NCI-H226 (cell line): ENCODE measurements at places on chromosomes 6 and 20.

DNA sequence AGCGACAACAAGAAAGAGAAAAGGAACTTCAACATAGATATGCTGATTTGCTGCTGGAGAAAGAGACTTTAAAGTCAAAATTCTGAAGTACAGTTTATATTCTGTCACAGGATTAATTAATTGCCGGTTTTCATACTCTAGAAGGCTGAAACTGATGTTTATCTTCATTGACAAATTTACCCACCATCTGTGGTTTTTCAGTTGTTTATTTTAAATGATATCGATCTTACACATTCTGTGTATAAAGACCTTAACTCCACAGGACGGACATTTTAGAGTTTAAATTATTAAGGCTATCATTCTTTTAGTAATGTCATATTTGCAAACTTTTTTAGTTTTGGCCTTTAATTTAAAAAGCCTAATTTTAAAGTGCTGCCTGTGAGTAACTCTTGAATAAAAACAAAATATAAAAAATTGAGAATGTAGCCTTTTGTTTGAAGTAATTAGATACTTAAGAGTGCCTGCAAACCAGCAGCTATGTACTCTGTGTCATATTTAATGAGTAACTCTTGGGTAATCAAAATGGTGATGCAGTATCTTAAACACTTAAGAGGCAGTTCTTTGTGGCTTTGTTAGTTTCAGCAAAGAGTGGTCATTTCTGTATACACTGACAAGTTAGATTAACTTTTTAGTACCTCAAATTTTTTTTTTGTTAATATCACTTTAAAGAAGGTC lies 59.3 kb downstream of the CDC5L start:
- DNase-seq = no peak

DNA sequence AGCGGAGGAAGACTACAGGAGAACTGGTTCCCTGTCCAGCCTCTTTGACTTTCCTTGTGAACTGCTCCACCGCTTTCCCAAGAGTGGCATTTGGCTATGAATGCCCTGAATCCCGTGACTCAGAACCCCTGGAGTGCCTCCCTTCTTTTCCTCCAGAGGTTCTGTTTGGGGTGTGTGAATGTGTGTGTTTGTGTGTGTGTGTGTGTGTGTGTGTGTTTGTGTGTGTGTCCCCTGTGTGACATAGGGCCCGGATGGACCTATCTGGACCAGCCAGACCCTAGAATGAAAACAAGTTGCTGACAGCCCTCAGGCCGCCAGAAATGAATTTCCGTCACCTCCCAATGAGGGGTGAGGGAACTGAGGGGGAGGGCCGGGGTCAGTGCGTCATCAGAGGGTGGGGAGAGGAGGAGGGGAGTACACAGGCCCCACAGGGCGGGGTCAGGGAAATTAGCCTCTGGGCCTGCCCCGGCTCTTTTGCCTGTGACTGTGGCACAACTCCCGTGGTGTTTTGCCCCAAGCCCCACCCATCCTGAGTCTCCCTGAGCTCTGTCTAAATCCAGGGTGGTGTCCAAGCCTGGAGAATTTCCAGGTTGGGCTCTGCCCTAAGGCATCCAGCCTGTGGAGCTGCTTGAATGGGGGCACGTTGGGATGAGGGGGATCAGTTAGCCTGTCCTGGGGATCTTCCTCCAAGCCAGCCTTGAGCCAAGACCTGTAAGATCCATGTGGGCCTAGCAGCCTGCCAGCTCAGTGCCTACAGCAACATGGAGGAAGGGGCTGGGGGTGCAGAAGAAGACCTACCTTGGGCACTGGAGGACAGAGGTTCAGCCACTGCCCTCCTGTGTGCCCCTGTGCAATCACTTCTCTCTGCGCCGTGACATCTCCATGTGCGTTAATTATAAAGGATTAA lies 15.2 kb upstream of the MRPS18A start:
- DNase-seq = peak; percentile 92

DNA sequence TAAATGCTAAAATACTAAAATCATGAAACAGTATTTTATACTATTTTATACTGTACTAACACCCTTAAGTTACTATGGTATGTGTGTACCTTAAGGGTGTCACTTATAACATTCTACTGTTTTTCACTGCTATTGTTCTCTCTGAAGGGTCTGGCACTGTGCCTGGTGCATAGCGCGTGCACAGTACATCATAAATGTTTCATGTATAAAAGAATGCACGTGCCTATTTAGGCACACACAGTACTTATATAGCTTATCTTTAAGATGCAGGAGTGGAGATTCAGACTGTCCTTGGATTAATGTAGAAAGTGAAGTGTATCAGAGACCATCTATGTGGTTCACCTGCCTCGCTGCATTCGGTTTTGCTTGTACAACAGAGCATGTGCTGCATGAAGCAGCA lies 64.0 kb upstream of the SGK1 start:
- DNase-seq = no peak

DNA sequence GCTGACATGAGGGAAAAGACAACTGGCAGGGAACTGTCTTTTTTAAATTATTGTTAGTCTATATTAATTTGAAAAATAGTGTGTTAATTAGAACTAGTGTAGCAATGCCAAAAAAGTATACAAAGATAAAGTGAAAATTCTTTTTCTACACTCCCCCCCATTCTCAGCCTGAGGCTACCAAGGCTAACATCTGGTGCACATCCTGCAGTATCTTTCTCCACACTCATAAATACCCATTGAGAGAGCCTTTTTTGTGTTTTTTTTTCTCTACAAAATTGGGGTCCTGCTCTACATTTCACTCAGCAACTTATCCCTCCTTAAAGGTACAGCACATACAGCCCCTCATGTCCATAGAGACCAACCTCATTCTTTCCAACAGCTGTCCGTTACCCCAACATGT lies 20.7 kb downstream of the PREX1 start:
- no peak for DNase-seq

DNA sequence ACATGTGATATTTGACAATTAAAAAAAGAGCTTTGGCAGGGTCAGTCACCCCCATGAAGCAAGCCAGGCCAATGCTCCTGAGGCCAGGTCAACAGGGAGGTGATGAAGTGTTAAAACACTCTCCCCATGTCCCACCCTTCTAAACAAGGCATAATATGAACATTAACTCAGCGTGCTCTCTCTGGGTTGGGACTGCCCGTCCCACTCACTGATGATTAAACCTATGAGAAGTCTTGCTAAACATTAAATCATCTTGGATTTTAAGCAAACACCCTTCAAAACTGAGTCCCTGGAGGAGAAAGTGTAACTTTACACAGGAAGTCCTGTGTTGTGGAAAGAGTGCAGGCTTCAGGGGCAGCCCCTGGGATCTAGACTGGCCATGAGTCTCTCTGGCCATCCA lies 558.5 kb downstream of the CD83 start:
- no peak for DNase-seq

DNA sequence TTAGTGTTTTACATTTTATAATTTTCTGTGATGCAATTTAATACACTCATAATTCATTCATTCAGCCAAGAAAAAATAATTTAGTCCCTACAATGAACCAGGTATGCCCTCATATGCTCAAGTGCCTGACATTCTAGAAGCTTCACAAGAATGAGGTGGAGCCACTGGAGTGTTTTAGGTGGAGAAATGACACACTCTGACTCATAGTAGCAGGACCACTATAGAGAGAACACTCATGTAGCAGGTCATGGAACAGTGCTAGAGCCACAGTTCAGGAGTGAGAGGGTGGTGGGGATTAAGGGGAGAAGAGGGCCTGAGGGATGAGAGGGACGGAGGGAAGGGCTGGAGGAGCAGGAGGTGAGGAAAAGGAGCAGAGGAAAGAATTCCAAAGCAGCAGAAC lies 1.4 kb upstream of the HLA-G start:
- DNase-seq = peak; percentile 23

DNA sequence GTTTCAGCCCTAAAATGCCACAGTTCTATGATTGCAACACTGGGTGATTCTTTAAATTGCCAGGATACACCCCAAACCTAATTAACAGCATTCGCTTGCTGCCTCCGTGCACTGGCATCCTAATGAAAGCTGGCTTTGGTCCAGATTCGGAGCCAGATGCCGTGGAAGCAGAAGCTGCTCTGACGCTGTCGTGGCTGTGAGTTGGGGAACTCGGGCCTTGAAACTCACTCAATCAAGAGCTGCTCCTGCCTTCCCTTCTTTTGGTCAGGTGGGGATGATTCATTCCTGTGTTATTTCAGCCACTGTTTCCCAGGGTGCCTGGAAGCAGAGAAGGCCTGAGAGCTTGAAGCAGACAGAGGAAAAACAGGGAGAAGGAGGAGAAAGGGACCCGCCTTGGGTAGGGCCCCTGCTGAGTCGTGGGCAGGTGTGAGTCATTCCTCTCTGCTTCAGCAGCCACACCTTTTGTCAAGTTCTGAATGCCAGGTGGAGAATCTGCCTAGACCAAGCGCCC lies 36.2 kb upstream of the DSP start:
- peak; percentile 91 for DNase-seq

DNA sequence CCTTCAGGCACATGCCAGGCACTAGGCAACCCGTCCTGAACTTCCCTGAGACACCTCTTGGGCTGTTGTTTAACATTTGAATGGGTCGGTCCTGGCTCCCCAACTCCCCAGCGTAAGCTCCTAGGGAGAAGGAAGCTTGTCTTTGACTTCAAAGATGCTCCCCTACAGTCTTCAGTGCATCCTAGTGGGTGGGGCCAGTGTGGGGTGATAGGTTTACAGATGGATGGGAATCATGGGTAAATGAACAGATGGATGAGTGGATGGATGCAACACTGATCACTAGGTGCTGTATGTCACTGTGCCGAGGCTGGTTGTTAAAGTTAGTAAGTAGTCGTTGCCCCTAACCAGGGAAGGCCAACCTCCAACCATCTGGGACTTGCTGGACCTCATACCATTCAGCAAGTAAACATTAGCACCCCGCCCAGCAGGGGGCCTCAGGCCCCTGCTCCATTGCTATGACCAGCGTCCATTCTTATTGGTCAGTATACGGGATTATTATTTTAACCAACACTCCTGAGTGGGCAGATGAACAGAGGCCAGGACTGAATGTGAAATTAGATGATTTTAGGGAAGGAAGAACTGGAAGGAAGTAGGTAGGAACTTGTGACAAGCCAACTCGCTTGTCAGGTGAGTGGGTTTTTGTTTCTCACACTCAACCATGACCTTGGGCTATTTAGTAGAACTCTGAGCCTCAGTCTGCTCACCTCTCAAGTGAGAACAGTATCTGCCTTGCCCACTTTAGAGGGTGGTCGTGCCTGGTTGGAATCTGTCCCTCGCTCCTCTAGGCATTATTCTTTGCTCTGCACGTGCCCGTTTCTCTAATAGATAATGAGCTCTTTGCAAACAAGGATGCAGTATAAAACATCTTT lies 82.9 kb upstream of the FOXP4 start:
- peak; percentile 40 for DNase-seq

GRCh38 chr20:1448081-1448620 lies 18.5 kb downstream of the NSFL1C start:
- no peak for DNase-seq

DNA sequence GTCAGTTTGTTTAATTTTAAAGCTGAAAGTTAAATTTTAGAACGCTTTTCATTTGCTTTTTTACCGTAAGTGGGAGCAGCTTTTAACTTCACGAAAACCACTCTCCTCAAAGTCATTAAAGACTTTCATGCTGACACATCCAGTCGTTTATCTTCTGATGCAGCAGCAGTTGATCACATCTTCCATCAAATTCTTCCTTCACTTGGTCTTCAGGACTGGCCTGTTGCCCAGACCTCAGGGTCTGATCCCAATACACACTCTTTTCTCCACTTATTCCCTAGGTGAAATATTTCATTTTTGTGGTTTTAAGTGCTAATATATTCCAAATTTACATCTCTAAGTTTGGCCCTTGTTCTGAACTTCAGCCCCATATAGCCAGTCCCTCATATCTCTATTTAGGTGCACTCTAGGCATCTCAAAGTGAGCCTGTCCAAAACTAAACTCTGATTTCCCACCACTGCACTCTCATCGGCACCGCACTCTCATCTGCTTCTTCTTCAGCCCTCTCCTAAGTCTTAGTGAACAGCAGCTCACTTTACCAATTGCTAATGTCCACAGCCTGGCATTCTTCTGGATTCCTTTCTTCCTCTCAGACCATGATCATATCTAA lies 20.4 kb downstream of the AFDN start:
- peak; percentile 81 for DNase-seq

DNA sequence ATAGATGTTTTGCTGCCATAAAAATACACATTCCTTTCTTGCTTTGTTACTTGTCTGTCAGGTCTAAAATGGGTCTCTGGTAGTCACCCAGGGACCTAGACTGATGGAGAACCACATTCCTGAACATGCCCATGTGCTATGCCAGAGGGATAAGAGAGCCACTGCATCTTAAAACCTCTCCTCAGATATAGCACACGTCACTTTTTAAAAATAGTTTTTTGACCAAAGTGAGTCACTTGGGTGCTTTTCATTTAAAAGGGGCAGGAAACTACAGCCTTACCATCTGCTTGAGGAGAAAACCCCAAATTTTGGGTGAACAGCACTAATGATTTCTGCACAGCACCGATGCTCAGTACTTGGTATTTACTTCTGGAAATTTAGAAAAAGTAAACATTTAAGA lies 197.8 kb downstream of the OGFRL1 start:
- DNase-seq = no peak

- no peak for DNase-seq
Measured at GRCh38 chr6:1591243-1591642, 18.5 kb upstream of the FOXC1 start.

DNA sequence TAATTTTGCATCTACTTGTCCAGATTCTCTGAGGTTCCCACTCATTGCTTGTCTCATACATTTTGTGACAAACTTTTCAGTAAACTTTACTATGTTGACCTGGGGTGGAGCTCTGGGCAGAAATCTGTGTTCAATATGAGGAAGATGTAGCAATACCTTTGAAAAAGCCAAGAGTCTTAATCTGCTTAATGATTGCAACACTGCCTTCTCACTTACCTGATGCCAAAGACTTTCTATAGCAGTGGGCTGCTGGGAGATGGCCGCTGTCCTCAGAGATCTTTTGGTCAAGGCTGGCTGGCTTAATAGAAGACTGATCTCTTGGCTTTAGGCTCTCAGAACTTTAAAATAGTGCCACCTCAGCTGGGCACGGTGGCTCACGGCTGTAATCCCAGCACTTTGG lies 70.1 kb upstream of the RBM24 start:
- no peak for DNase-seq

DNA sequence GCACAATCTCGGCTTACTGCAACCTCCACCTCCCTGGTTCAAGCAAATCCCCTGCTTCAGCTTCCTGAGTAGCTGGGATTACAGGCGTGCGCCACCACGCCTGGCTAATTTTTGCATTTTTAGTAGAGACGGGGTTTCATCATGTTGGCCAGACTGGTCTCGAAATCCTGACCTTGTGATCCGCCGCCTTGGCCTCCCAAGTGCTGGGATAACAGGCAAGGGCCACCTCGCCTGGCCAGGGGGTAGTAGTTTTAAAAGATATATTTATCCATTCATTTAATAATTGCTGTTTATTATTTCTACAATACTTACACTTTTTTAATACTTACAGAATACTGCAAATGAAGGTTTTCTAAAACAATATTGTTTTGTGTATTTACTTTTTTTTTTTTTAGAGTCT lies 15.5 kb upstream of the DDX27 start:
- DNase-seq = no peak

GRCh38 chr6:4909063-4909706 lies 94.7 kb downstream of the RPP40 start:
- DNase-seq = no peak
